ENCODE measurements at places on chromosomes 1 and 21.

- no peak for DNase-seq
Observed at GRCh38 chr1:95409276-95409675, 175.3 kb downstream of the RWDD3 start.

DNA sequence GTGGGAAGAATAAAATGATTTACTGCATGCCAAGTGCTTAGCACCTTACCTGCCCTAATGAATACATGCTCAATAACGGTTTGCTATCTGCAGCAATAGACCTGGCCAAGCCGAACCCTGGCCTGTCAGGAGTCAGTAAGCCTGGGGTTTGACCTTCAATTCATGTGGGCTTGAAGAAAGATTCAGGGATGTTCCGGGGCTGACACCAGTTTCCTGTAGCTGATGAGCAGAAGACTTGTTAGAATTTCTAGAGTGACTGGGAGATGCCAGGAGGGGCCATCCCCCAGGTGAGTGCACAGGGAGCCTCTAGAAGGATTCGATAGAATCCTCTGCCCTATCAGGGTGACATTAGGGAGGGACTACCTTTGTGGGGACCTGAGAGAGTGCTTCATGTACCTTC is 210.9 kb downstream of the HIVEP3 start:
- DNase-seq = no peak

DNA sequence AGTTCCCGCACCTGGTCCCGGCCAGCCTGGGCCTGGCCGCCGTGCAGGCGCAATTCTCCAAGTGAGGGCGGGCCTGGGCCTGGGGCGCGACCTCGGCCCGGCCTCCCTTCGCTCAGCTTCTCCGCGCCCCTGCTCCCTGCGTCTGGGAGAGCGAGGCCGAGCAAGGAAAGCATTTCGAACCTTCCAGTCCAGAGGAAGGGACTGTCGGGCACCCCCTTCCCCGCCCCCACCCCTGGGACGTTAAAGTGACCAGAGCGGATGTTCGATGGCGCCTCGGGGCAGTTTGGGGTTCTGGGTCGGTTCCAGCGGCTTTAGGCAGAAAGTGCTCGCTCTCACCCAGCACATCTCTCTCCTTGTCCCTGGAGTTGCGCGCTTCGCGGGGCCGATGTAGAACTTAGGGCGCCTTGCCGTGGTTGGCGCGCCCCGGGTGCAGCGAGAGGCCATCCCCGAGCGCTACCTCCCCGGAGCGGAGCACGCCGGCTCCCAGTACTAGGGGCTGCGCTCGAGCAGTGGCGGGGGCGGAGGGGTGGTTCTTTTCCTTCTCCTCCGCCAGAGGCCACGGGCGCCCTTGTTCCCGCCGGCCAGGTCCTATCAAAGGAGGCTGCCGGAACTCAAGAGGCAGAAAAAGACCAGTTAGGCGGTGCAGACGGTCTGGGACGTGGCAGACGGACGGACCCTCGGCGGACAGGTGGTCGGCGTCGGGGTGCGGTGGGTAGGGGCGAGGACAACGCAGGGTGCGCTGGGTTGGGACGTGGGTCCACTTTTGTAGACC is 1.2 kb downstream of the OLIG1 start:
- DNase-seq = no peak

- DNase-seq = no peak
Observed at GRCh38 chr1:55928576-55928975, 650.8 kb downstream of the PLPP3 start.

GRCh38 chr1:206706298-206706791 is 21.6 kb downstream of the MAPKAPK2 start:
- no peak for DNase-seq
